Progenitor cell of endocrine pancreas (in vitro differentiated cells): ENCODE measurements at places on chromosomes 7 and 10.

DNA sequence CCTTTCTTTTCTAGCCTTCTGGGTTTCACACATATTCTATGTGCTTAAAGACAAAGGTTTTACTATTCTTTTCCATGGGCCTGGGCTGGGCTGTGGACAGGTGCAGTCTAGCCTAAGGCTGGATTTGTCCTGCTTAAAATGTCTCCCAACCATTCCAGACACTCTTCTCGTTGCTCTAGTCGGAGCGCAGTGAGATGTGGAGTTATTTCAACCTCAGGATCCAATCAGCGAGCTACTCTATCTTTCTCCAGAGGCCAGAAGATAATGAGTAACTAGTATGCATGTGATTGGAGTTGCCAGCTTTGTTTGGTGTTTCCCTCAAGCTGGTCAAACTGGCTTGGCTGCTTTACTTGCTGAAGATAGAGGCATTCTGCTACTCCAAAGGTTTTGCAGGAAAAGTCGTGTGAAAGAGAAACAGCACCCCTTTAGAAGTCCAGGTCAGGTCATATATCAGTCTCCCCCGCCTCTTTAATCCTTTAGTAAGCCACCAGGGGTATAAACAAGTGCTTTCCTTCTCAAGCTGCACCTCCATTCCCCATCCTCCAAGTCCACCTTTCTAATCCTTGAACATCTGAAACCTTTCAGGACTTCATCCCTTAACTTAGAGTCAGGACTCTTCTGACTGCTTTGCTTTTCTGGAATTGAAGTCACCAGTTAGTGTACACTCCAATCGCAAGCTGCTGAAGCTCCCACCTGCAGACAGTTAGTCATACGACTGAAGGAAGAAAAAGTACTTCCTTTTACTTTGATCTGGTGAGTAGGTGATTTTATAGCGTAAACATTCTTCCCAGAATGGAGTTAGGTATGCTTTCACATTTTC is 78.8 kb downstream of the DNMBP start:
- DNase-seq: peak; percentile 82

- DNase-seq: no peak
These were observed 72.7 kb downstream of the HACD1 start for GRCh38 chr10:17544465-17544864.

- DNase-seq: no peak
These were observed 767.7 kb downstream of the KCNMA1 start for GRCh38 chr10:76869931-76870330.

- no peak for DNase-seq
These were observed 6.3 kb upstream of the MYO1G start for GRCh38 chr7:44985033-44985695.

GRCh38 chr7:139720705-139721231 is 57.0 kb downstream of the HIPK2 start:
- no peak for DNase-seq
